Ovary (tissue), 10 donors: ENCODE measurements at places on chromosomes 13 and 19. TPM values are rescaled to one million over a fixed set of nuclear protein-coding genes. Genes with fewer than 3 reads are reported as not detected.

C1QTNF9B gene
- polyA plus RNA-seq, result 0.52 TPM

CNN2 gene
- polyA plus RNA-seq, result 159 TPM

GRCh38 chr19:16085115-16085514 lies 8.8 kb downstream of the TPM4 start:
- DNase-seq, result no peak

- DNase-seq, result no peak
Measured at GRCh38 chr19:49212016-49212701, 54.6 kb downstream of the TRPM4 start.

ATP12A gene
- not detected for polyA plus RNA-seq

LYPD5 gene
- 0.27 TPM for polyA plus RNA-seq

- DNase-seq, result no peak
Measured at GRCh38 chr13:32454886-32455593, 27.1 kb upstream of the N4BP2L1 start.

DNA sequence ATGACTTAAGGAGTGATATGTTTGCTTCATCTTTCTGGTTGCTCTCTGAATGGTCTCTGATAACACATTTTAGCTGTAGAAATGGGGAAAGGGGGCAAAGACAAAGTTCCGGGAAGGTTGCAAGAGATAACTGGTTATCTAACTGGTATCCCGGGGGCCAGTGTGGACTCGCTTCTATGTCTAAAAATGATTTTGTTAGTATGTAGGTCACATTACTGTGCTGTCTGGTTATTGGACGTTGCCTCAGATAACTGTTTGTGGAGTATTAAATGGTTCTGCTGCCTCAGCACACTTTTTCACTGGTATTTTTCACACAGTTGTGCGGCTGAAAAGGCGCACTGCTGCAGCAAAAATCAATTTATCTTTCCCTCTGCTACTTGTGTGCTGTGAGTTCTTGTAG lies 63.0 kb upstream of the ZNF536 start:
- no peak for DNase-seq

DNA sequence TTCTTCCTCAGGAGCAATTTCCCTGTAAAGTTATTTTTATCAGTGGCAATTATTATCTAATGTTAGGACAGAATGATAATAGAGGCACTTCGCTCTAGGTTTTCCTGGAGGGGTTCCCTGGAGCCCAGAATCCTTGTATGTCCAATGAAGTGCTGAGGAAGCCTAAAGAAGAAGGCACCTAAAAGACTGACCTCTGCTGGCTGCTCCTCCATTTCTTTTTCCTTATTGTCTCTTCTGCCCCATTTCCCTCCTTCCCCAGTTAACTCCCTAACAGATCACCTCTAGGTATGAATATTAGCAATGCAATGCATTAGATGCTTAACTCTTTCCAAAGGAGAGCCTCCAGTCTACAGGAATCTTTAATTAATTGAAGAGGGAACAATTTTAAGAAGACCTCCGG lies 985.4 kb downstream of the DIAPH3 start:
- no peak for DNase-seq

DNA sequence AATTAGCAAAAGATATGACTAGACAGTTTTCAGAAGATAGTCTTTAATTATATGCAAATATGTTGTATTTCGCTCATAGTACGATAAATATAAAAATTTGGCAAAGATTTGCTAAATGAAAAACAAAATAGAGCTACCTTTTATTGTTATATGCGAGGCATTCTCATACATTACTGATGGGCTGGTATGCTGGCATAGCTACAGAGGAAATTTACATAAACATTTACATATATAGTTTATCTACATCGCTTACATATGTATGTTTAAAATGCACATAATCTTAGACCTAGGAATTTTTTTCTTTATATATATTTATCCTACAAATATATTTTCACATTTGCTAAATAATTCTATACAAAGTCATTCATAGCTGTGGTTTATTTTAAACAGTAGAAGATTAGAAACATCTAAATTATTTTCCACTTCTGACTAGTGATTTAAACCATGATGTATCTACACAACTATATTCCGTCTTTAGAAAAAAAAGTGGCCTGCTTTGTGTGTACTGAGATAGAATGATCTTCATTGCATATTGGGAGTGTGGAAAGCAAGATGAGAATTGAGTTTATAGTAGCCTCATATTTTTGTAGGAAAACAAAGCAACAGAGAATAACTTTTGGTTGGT lies 1345.0 kb upstream of the SLC10A2 start:
- DNase-seq, result no peak

- DNase-seq, result peak; percentile 26
Measured at GRCh38 chr13:109610517-109610916, 175.9 kb downstream of the IRS2 start.

RNF113B gene
- polyA plus RNA-seq, result 0.05 TPM

DNA sequence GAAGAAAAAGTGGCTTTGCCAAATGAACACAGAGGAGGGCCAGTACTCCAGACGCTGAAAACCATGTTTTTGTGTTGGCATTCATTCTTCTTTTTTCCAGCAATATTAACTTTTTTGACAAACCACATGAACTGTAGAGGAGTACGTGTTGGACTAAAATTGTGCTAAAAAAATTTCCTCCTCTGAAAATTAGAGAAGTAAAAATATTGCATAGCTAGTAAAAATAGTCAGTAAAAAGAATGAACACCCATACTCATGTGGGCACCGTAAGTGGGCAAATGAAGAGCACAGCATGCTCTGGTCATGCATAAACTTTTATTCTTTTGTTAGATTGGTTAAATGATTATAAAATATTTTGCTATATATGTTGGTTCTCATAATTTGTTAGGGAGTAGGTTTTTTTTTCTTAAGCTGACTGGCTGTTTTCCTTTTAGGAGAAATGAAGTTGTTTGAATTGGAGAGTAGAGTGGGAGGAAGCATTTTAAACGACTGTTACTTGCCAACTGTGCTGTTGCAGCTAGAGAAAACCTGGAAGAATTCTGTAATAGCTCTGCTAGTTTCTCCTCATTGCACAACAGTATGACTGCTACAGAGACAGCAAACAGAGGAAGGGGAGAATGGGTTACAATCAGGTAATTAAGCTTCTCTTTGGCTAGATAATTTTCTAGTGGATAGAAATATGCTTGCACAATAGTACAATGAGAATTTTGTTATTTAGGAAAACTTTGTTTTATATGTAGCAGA lies 222.4 kb downstream of the KCTD12 start:
- no peak for DNase-seq

GRCh38 chr13:93715866-93716265 lies 489.3 kb downstream of the GPC6 start:
- DNase-seq, result no peak
